ENCODE measurements at places on chromosomes 6 and 20.

GRCh38 chr6:157300006-157300405, 23.3 kb downstream of the TMEM242 start:
- no peak for DNase-seq

DNA sequence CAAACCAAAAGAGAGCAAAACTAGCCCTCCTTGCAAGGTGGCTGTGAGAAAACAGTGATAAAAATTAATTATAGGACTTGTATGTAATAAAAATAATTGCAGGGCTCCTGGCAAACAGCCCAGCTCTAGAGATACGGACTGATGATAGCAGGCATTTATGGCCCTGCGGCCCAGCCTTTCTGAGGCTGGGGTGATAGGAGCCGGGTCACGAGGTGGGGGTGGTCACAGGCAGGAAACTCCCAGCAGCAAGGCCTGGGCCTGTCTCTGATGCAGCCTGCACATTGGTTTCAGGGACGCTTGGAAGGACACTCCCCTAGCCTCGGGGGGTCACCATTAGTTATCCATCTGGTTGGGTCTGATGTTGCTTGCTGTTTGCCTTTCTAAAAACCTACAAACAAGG, 18.7 kb upstream of the TTPAL start:
- no peak for DNase-seq

DNA sequence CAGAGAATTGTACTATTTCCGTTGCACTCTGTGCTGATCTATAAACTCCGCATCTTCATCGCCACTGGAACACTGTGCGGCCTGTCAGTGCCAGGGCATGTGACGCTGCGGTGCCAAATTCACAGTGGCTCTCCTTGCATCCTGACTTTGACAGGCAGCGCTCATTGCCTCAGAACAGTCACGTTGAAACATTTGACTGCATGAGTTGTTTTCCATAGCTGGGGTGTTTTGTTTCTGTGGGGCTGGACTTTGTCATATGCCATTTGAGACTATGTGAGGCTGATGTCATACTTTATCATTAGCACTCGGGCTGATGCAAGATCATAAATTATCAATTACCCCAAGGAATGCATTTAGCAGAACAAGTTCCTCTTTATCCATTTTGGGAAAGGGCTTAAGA, 32.7 kb downstream of the CFAP61 start:
- no peak for DNase-seq

- no peak for DNase-seq
These were observed 61.3 kb upstream of the HEY2 start for GRCh38 chr6:125688138-125688537.

GRCh38 chr6:127301199-127301700, 34.6 kb downstream of the RNF146 start:
- no peak for DNase-seq

DNA sequence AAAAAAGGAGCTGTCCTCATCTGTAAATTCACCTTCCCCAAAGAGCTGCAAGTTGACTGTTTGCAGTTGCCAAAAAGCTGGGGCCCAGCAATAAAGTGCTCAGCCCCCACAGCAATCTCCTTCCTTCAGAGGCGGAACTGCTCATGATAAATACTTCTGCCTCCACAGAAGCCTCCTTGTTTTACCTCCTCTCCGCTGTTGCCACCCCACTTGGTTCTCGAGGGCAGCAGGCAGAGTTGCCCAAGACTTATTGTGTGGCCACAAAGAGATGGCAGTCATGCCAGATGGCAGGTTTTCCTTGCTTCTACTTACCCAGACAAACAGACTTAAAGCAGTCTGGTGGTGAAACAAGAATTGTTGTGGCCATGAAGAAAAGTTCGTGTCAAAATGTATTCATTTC, 66.3 kb downstream of the SLX4IP start:
- DNase-seq, result no peak

GRCh38 chr6:153215242-153215641, 84.2 kb upstream of the RGS17 start:
- DNase-seq, result no peak

DNA sequence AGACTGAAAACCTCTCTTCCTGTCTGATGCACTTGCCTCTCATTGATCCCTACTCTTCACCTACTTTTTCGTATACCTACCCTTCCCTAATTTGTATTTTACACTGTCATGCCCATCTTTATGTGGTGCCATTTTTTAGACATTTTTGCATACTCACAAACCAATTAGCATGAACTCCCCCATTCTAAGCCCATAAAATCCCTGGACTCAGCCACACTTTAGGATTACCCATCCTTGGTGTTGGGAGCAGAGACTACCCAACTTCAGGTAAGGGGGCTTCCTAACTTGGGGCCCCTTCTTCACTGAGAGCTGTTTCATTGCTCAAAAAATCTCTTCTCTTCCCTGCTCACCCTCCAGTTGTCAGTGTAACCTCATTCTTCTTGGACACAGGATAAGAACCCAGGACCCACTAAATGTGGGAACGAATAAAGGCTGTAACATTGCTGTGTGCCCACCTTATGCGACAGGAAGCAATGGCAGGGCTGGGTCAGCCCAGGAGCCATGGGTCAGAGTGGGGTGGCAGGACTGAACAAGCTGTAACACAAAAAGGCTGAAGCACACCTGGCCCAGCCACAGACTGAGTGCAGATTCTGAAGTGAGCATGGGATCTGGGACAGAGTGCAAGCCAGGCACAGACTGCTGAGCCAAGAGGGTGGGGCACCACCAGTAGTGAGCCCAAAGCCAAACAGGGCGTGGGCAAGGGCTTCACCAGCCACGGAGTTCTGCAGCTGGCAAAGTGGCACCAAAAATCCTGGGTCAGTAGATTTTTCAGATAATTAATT, 789.1 kb upstream of the HS3ST5 start:
- DNase-seq, result no peak
